ENCODE measurements at places on chromosomes 2 and 18.

DNA sequence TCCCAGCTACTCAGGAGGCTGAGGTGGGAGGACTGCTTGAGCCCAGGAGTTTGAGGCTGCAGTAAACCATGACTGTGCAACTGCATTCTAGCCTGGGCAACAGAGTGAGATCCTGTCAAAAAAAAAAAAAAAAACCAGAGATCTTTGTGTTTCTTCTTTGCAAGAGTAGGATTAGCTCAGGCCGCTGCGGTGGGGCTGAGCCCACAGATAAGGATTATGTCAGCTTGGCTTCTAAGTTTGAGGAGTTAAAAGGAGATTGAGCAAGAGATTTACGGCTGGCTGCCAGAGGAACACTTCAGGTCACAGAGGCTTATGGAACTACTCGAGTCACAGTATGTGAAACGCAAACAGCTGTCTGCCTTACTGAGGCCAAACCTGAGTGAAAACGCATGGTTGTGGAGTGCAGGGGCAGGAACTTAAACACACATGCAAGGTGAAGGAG is 146.7 kb upstream of the L3MBTL4 start:
- no peak for DNase-seq

- no peak for DNase-seq
Observed at GRCh38 chr2:75476761-75477160, 84.0 kb downstream of the EVA1A start.

GRCh38 chr2:222293660-222294630 is 4.9 kb downstream of the PAX3 start:
- no peak for DNase-seq

DNA sequence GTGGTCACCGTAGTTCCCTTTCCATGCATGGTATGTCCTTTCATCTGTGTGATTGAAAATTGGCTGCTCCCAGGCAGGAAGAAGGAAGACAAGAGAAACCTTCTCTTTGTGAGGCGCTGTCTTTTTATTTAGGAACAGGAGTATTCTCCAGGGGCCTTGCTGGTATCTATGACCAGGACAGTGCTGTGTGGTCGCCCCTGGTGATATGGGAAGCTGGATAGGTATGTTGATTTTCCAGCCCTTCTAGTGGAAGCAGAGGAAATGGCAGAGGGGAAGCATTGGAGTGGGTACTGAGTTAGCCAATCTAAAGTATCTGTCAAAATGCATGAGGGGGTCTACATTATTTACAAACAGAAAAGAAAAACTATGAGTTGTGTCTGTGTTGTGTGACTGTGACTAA is 226.6 kb downstream of the MTX2 start:
- no peak for DNase-seq

GRCh38 chr2:175853616-175853890 is 148.5 kb downstream of the LNPK start:
- DNase-seq: no peak

- DNase-seq: peak; percentile 13
Observed at GRCh38 chr2:88199912-88200682, 30.0 kb downstream of the THNSL2 start.
